ENCODE measurements at places on chromosomes 5 and 9. TPM values are rescaled to one million over a fixed set of nuclear protein-coding genes. Genes with fewer than 3 reads are reported as not detected.

The GM2A gene
- total RNA-seq: 30.3 TPM

The PALM2AKAP2 gene
- 5.1 TPM for total RNA-seq

The IFNA21 gene
- not detected for total RNA-seq

The SLC28A3 gene
- 0.15 TPM for total RNA-seq

The CDH9 gene
- total RNA-seq: not detected

The PLAC8L1 gene
- not detected for total RNA-seq

The SPATA31D1 gene
- not detected for total RNA-seq

The IL5 gene
- not detected for total RNA-seq

The CCL27 gene
- 0.15 TPM for total RNA-seq

The C9orf153 gene
- total RNA-seq: 0.50 TPM
